ENCODE measurements at places on chromosomes 2 and 18.

GRCh38 chr18:36377626-36378025, 80.1 kb downstream of the FHOD3 start:
- DNase-seq, result no peak

GRCh38 chr18:25223899-25224886, 127.8 kb downstream of the ZNF521 start:
- no peak for DNase-seq

DNA sequence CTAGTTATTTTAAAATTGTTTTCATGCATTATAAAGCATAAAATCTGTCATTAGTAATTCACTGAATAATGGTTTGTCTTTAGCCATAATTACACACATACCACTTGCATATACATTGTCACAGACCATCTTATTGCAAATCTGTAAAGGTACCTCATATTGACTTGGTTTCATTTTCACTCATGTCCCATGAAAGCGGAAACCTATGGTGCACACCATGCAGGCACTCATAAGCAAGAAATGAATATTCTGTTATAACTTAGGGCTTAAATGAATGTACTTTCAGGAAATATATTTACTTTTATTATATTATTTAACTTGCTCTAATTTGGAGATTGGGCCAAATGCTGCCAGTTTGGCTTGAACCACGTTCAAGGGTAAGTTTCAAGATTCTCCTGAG, 29.2 kb upstream of the STK17B start:
- peak; percentile 41 for DNase-seq

GRCh38 chr2:105611811-105612424, 132.8 kb upstream of the NCK2 start:
- no peak for DNase-seq

DNA sequence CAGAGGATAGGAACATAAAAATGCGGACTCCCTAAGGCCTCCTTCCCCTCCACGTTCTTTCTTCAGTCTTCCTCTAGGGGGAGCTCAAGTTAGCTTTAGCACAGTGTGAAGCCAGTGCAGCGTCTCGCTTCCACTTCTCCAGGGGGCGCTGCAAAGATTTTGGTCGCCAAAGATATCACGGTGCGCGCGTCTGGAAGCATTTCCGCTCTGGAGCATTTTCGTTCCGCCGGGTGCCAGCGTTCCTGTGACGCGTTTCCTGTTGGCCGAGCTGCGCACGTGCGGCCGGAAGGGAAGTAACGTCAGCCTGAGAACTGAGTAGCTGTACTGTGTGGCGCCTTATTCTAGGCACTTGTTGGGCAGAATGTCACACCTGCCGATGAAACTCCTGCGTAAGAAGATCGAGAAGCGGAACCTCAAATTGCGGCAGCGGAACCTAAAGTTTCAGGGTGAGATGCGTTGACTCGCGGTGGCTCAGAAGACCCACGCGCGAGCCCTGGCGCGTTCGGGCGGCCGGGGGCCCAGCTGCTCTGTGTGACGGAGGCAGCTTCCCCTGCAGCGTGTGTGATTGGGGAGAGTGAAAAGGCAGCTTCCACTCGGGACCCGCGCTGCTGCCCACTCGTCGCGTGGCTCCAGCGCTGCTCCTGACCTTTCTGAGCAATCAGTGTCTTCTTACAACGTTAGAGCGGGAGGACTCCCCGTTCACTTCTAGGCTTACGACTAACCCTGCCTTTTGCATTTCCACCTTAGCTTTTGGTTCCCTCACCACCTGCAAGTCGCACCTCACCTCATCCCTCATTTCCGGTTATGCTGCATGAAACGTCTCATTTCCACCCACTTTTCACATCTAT, at the start of gene DDX18:
TSS of gene DDX18 (plus strand) at position 275 of the 848 bp plus-strand sequence. CDS start at position 362, 87 bp downstream.
- DNase-seq, result peak; percentile 97

DNA sequence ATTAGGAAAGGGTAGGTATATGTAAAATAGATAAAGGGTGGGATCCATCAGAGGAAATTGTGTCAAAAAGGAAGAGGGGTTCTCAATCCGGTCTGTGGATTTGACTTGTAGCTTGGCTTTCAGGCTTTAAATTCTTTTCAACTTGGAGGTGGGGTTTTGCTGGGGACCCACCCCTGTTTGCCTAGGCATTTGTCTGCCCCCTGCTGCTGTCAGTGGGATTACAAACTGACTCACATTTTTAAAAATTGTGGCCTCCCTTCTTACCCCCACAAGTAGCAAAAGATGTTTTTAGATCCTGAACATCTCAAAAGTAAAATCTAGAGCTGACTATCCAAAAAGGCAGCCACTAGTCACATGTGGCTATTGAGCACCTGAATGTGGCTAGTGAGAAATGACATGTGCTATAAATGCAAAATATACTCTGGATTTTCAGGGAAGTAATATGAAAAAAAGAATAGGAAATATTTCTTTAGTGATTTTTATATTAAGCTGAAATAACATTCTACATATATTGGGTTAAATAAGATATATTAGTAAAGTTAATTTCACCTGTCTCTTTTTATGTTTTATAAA, 178.9 kb downstream of the GFPT1 start:
- no peak for DNase-seq

DNA sequence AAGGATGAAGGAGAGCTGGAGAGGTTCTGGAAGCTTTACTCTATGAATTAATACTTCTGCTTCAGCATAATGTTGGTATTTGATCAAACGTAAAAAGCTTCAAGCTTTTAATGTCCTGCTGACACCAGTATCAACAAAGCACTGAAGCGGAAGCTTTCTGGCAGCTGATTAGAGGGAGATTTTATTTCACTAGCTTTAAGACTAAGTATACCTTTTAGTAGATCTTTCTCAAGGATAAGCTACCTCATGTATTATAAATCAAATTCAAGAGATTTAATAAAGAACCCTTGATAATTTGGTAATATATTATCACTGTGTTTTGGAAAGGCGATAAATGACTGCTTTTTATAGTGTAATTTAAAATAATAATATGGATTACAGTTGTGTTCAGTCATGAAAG, 128.0 kb upstream of the CD302 start:
- DNase-seq, result no peak

DNA sequence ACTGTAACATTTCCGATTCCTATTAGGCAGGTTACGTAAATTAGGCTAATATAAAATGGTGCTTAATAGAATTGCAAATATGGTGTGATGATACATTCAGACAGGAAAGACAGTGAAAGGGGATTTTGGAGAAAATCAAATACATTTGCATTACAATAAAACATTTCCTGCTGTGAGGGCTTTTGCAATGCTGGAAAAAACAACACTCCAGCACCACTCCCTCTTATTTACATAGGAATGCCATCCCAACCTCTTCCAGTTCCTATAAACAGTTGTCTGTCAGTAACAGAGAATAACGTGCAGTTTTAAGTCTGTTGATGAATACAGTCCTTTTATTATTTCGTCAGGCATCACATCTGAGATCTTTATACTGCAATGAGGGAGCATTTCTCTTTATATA, 298.8 kb upstream of the FANCL start:
- no peak for DNase-seq

DNA sequence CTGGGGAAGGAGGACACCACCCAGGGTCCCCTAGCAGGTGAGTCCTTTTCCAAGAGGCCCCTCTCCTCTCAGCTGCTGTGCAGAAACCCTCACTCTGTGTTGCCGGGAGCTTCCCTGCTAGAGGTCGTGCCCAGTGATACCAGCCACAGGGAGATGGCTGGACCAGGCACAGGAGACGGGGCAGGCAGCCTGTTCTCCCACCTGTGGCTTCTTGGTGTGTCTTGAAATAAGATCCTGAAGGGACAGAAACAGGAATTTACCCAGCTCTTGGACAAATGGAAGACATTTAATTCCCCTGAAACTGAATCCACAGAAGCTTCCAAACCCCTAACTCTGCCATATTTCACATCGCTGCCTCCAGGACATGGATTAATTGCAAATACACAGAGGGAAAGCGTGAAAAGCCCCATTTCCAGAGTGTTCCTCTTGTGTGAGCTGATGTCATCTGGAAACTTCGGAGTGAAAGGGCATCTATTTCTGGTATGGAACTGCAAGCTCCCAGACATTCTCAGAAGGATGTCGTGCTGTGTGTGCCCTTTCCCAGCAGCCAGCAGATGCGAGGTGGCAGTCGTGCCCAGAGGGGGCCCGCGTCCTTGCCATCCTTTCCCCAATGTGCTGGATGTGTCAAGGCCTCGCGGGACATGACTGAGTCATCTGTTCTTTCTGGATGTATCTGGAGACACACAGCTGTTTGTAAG, 177.7 kb downstream of the SEPTIN10 start:
- no peak for DNase-seq

DNA sequence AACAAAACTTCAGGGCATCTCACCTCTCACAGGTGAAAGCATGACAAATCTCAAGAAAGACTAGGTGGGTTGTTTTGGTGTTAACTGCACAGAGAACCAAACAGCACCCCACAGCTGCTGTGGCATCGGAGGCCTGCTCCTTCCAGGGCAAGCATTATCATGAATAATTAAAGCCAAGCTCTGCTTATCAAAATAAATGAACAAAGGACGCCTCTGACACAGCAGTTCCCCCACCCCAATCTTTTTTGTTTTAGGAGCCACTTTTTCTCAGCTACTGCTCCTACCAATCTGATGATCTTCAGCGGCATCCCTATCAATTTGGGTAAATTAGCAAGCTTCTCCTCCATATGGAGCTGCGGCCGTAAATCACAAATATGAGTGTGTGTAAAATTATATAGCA, 58.6 kb downstream of the KLF7 start:
- DNase-seq, result no peak

DNA sequence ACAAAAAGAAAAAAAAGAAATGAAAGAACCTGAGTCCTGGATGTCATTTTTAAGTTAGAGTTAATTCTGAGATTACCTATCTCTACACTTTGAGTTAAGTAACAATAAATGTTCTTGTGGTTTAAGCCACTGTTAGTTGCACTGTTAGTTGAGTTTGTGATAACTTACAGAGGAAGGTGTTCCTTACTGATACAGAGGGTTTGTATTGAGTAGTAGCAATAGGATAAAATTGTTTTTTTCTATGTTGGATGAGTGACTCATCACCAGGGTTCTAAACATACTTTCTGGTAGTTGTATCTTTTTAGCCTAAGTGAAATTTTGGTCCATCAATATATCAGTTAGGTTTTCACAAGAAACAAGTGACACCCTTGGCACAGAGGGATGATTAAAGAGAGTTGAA, 4.0 kb upstream of the LCLAT1 start:
- DNase-seq, result no peak

DNA sequence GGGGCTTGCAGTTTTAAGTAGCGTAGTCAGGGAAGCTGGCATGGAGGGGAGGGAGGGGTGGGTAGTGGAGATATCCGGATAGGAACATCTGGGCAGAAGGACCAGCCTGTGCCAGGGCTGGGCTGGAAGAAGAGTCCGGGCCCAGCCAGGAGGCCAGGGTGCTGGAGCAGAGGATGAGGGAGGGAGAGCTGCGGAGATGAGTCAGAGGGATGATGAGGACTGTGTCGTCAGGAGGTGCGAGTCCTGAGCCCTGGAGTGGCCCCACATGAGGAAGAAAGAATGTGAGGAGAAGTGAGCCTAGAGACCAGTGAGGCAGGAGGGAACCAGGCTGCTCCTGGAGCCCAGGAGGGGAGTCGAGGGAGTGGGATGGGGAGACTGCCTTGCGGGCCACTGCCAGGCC, 82.4 kb downstream of the CTIF start:
- DNase-seq, result no peak

All from CD4-positive, alpha-beta T cell treated with Interleukin-17A for 4 hours (primary cell).